ENCODE measurements at places on chromosomes 16 and 17.

GRCh38 chr16:75304521-75305363, 53.3 kb upstream of the BCAR1 start:
- DNase-seq, result no peak

DNA sequence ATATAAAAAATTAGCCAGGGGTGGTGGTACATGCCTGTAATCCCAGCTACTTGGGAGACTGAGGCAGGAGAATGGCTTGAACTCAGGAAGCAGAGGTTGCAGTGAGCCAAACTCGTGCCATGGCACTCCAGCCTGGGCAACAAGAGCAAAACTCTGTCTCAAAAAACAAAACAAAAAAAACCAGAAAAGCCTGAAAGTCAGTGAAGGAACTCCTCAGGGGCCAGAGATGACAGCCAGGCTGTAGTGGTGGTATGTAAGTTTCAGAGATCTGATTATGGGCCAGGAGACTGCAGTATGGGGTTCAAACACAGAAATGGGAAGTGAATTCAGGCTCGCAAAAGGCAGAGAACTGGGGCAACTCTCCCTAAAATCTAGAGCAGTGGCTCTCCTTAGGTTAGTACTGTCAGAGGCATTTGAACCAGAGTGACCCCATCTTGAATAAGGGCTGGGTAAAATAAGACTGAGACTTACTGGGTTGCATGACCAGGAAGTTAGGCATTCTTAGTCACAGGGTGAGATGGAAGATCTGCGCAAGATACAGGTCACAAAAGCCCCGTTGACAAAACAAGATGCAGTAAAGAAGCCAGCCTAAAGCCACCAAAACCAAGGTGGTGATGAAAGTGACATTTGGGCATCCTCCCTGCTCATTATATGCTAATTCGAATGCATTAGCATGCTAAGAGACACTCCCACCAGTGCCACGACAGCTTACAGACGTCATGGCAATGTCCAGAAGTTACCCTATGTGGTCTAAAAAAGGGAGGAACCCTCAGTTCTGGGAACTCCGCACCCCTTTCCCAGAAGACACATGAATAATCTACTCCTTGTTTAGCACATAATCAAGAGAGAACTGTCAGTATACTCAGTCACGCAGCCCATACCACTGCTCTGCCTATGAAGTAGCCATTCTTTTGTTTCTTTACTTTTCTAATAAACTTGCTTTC, 120.2 kb upstream of the XYLT1 start:
- DNase-seq, result no peak

DNA sequence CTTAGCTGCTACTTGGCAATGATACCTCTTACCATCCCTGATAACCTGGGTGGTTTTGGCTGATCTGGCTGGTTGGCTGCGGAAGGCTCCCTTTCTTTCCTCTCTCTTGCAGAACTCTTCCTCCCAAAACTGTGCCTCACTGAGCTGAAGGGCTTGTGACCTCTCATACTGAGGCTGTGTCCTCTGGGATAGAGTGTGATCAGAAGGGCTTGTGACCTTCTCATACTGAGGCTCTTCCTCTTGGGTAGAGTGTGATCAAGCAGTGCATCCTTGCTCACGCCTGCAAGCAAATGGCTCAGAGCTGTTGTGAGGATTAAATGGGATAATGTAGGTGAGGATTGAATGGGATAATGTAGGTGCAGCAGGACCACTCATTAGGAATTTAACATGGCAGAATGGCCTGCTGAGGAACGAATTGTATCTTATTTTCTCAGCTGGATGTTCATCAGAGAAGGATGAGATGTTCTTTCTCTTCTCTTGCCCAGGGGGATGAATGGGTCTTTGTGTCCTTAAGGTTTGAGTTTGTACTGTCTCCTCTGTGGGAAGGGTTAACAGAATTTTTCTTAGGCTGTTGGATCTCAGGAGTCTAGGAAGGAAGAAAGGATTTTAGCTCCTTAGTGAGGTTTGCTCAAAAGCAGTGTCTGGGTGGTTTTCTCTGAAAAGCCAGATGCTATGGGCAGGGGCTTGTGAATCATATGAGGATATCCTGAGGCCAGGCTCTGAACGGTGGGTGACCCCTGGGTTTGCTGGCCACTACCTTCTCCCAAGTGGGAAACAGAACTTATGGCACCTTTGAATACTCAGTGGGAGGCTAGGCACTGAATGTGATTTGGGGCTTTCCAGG, 130.0 kb upstream of the HS3ST2 start:
- DNase-seq, result no peak

GRCh38 chr16:49194537-49195236, 87.0 kb downstream of the CBLN1 start:
- DNase-seq, result no peak

- no peak for DNase-seq
These were observed 5.9 kb downstream of the RSAD1 start for GRCh38 chr17:50484386-50485155.

- DNase-seq, result no peak
These were observed 7.7 kb downstream of the NUBP1 start for GRCh38 chr16:10751291-10751697.

Measured in GM18507 (cell line).